ENCODE measurements at places on chromosomes 7 and 10. TPM values are rescaled to one million over a fixed set of nuclear protein-coding genes. Genes with fewer than 3 reads are reported as not detected.

DNA sequence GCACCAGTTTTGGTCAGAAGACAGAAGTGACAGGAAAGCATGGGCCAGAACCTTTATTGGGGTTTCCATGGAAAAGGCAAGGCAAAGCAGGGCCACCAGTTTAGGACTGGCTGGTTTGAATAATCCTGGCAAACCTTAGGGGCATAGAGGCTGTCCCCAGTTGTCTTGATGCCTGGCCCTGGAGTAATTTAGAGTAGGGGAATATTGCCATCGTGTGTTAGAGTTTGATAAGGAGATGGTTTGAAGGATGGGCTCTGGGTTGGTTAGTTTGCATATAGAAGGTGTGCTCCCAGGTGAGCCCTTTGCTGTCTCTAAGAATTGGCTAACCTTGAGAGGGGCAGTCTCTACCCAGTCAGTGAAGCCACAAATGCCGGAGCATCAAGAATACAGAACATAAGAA is 79.6 kb downstream of the ZNF777 start:
- no peak for DNase-seq

DNA sequence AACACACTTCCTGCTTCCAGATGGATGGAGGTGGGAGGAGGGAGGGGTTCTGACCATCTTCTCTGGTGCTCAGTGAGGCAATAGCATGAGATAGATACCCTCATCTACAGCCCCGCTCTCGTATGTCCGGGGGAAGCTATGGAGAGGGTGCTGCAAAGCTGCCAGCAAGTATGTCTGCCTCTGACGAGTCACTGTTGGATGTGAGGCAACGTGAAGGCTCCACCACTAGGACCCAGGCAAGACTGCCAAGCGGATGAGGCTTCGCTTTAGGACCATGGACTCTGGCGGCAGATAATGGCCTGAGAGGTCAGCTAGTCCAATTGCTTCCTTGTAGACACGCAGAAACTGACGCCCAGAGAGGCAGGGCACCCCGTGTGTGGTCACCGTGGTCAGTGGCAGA is 601.6 kb downstream of the PTPRN2 start:
- no peak for DNase-seq

DNA sequence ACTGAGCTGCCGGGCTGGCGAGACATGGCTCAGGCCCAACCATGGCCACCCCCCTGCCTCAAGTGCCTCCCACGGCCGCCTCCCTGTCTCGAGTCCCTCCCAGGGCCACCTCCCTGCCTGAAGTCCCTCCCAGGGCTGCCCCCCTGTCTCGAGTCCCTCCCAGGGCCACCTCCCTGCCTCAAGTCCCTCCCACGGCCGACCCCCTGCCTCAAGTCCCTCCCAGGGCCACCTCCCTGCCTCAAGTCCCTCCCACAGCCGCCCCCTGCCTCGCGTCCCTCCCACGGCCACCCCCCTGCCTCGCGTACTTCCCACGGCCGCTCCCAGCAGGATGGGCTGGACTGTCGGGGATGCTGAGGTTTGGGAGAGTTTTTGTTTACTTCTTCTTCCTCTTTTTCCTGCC is 462.5 kb downstream of the PTPRN2 start:
- no peak for DNase-seq

DNA sequence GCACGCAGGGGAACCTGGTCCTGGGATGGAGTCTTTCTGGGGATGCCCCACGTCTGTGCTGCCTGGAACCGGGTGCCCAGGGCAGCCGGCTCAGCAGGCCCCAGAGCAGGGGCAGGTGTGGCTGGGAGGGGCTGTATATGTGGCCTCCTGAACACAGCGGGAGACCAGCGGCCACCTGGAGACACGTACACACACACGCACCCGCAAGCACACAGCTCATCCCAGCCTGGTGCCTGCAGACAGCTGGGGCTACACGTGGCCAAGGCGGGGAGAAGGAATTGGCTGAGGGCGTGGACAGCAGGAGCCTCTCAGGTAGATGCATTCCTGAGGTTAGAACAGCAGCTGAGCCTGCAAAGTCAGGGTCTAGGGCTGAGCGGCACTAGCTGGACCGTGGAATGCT is 14.0 kb downstream of the ADAM8 start:
- no peak for DNase-seq

The NEBL gene
- total RNA-seq, result 0.11 TPM

The ST7 gene
- total RNA-seq, result 23.0 TPM

DNA sequence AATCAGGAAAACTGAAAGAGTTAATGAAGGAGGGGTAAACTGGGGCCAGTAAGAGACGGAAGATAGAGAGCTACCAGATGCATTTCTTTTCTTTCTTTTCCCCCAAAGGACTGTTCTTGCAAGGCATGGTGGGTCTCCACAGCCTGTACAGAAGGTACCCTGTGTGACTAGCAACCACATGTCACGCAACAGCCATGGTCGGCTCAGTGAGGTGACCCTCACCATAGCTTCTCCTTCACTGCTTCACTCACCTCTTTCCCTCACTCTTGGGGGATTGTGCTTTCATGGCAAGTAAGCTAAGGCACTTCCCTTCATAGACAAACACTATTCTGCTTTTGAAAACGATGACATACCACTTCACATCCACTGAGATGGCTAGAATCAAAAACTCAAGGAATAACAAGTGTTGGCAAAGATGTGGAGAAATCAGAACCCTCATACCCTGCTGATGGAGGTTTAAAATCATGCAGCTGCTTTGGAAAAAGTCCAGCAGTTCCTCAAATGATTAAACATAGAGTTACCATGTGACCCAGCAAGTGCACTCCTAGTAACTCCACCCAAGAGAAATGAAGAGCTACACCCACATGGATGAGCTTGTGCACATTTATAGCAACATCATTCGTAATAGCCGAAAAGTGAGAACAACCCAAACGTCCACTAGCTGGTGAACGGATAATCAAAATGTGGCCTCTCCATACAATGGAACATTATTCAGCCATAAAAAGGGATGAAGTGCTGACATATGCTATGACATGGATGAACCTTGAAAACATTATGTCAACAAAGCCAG is 3.8 kb upstream of the INSIG1 start:
- DNase-seq, result peak; percentile 34

DNA sequence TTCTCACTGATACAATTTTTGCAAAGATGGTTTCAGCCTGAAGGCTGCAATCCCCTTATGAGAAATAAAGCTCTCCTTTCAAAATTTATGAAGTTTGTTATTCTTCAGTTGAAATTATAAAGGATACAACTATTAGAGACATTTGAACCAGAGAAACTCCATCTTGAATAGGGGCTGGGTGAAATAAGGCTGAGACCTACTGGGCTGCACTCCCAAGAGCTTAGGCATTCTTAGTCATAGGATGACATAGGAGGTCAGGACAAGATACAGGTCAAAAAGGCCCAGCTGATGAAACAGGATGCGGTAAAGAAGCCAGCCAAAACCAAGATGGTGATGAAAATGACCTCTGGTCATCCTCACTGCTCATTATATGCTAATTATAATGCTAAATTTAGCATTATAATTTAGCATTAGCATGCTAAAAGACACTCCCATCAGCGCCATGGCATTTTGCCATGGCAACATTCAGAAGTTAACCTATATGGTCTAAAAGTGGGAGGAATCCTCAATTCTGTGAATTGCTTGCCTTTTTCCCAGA is 22.4 kb upstream of the IFIT1B start:
- peak; percentile 66 for DNase-seq

DNA sequence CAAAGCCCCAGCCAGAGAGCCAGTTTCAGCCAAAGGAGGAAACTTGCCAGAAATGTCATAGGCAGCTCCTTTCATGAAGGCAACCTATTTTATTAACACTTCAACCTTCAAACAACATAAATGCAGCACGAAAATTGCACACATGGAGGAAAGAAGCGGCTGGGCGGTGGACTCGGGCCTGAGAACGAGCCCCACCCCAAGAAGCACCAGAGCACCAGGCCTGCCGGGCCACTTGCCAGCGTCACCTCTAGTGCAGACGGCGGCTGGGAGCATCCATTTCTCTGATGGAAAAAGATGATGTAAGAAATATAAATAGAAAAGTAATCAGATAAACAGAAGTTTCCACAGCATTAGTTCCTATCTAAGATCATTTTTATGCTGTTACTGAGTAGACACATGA is 100.0 kb downstream of the TCERG1L start:
- no peak for DNase-seq

The ALOX5 gene
- not detected for total RNA-seq

The PKD2L1 gene
- total RNA-seq, result not detected

The EPHB6 gene
- 0.32 TPM for total RNA-seq

The ASZ1 gene
- total RNA-seq, result not detected

GRCh38 chr10:132115732-132116131 is 50.0 kb downstream of the JAKMIP3 start:
- DNase-seq, result no peak

- peak; percentile 22 for DNase-seq
Measured at GRCh38 chr7:121235201-121235600, 93.6 kb upstream of the WNT16 start.

The SRPK2 gene
- 42.6 TPM for total RNA-seq

GRCh38 chr10:6579904-6580278 is at the start of gene PRKCQ:
TSS of gene PRKCQ (minus strand) at chr10:6580276. CDS start at chr10:6515135, 65,141 bp downstream.
- DNase-seq, result no peak

The CYP26C1 gene
- total RNA-seq, result not detected

The SPDYE16 gene
- total RNA-seq, result not detected

DNA sequence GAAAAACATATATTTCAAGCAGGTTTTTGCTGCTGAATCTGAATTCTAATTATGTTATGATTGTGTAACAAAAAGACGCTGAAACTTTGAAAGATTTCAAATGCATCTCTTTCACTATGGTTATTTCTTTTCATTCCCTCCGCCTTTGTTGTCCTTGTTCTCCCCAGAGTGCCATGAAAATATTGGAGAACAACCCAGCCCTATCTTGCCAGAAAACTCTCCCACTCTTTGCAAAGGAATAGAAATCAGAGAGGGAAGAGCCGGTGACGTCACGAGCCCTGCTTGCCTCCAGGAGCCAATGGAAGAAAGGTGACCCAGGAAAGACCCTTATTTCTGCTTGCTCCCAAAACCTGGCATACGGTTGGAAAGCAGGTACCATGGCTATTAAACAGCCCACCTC is 3.4 kb downstream of the GFRA1 start:
- DNase-seq, result no peak

DNA sequence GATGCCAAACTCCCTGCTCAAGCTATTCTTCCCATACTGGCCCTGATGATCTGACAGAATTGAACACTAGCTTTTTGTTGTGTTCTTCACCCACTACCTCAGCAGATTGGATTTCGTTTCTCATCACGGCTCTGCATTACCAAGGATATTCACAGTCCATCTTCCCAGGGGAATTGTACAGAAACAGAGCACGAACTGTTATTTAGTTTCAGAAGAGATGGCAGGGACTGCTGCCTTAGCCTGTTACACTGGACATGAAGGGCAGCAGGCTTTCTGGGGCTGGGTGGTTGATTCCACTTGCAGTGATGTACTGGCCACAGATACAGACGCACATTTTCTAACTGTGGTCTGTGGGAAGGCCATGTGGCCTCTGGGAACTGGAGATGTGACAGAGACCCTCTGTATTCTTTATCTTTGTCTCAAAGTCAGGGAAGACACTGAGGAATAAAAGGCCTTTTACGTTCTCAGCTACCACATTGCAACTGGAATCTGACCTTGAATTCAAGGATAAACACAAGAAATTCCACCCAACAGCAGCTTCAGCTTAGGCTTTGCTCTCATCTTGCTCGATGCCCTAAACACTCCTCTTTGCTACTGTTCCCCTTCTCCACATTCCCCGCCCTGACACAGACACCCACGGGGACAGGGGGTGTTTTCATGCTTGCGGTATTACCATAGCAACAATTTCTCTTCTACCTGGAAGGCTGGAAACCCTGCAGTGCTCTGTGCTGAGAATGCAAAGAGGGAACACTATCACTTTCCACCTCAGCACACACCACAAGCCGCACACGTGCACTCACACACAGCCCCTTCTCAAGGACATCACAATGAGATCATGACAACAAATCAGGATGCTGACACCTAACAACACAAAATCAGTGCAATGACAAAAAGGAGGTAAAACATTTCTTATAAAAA is 81.7 kb downstream of the RNF216 start:
- no peak for DNase-seq

GRCh38 chr10:17586821-17587234 is 30.3 kb downstream of the HACD1 start:
- peak; percentile 37 for DNase-seq

The CALML3 gene
- not detected for total RNA-seq

- no peak for DNase-seq
Measured at GRCh38 chr7:55043691-55044370, 25.0 kb downstream of the EGFR start.

DNA sequence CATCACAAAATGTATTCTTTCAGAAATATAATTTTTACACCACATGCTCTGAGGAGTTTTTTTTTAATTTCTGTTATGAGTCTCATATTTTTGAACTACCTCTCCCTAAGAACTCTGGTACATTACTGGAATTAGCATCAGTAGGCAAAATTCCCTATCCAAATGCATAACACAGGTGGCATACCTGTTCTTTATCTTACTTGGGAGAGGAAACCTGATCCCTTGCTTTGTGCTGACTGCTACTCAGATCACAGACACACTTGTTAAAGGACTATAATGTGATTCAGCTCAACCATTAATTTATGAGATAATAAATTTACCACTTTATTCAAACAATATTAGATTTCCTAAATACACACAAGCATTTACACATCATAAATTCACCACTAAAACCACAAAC is 617.2 kb downstream of the GRM8 start:
- DNase-seq, result no peak

- no peak for DNase-seq
Measured at GRCh38 chr10:132195366-132196075, 8.8 kb downstream of the DPYSL4 start.

The MMP21 gene
- not detected for total RNA-seq

- DNase-seq, result peak; percentile 3
Measured at GRCh38 chr10:65123120-65123519, 1601.9 kb downstream of the REEP3 start.

DNA sequence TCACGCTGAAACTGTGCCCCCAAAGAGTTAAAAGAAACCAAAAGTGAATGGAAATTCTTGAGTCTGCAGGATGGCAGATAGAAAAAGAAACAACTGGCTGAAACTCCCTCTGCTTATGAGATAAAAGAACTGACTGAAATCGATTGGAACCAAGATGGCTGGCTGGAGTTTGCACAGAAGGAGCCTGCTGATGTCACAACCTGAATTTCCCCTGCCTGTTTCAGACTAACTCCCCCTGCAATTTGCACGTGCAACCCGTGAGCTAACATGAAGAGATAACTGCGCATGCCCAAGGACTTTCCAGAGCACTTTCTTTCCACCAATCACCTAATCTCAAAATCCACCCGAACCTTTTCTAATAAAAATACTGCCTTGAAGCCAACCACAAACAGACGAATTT is 435.5 kb downstream of the CALN1 start:
- no peak for DNase-seq

Data from LHCN-M2 (cell line).